T-helper 17 cell (primary cell): ENCODE measurements at places on chromosomes 6 and 20. TPM values are rescaled to one million over a fixed set of nuclear protein-coding genes. Genes with fewer than 3 reads are reported as not detected.

Gene ATAT1
- 5.6 TPM for total RNA-seq

Gene GLP1R
- total RNA-seq: not detected

GRCh38 chr6:155045561-155046404 is 50.7 kb downstream of the TIAM2 start:
- DNase-seq: no peak

DNA sequence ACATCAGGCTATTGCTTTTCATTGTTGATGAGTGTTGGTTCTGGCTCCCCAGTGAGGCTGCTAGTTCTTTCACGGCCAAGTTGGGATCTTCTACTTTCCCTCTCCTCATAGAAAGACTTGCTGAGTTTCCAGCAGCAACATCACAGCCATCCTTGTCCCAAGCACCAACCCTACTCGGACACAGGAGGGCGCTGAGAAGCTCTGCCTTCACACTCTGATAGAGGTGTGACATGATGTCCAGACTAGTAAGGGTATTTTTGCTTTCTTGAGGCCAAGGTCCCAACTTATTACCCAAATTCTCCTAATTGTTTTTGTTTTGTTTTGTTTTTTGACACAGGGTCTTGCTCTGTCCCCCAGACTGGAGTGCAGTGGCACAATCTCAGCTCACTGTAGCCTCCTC is 3.0 kb upstream of the GCM1 start:
- no peak for DNase-seq

- DNase-seq: no peak
These were observed 211.9 kb downstream of the GMPR start for GRCh38 chr6:16450285-16450684.

- no peak for DNase-seq
These were observed 20.6 kb upstream of the SIRPA start for GRCh38 chr20:1874450-1875182.

DNA sequence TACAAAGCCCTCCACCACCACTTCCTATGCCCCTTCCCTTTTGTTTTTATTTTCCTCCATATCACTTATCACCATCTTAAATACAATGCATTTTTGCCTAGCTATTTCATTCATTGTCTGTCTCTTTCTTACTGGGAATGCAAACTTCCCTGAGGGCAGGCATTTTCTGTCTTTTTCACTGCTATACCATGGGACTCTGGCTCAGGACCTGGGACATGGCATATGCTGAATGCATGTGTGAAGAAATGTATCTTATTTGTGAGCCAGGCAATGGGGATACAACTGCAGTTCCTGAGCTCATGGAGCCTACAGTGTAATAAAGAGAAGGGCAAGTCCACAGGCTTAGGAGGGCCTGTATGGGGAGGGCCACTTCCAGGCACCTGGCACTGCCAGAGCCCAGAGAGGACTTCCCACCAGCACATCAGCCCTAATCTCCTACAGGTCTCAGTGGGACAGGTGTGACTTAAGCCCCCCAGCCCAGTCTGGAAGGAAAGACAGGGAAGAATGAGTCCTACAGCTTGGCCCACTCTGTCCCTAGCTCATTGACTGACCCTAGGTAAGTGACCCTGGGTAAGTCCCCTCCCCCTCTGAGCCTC is 43.2 kb downstream of the TFEB start:
- no peak for DNase-seq

DNA sequence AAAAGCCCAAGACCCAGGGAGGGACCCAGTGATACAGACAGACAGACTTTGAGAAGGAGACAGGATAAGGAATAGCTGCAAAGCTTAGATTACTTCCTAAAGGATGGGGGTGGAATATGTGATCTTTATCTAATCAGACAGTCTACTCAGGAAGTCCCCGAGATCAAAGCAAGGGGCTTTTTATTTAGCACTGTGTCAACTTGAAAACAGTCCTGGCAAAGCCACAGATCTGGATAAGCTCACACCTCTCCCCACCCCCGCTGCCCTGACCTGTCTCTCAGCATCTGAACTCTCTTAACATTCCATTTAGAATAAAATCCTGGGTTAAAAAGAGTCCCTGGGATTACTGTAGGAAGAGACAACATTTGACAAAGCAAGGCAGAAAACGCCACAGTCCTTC is 101.5 kb downstream of the ISM1 start:
- no peak for DNase-seq

GRCh38 chr20:61678437-61678836 is 387.2 kb downstream of the TAF4 start:
- no peak for DNase-seq

DNA sequence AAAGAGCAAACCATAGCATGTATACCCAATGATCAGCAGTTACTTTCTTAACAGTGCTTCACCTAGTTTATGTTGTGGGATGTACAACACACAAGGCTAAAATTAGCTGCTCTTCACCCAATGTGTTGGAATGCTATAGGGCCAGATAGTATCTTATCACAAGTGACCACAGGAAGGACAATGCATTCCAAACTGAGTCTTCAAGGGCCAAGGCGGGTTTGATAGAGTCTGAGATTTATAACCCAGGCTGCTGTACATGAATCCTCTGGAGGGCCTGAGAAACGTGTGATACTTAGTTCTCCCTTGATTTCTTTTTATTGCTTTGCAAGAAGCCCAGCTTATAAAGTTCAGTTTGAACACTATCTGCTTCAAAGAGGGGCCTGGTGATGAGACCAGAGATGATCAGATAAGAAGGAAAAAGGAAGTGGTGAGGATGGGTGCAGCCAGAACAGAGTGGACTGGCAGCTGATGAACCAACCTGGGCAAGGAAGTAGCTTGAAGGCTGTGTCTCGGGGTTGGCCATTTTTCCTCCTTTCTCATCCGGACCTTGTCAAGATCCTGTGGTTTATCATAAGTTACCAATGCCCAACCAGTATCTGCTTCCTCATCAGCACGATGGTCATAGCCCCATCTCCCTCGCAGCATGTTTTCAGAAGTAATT is 62.2 kb upstream of the BMP2 start:
- no peak for DNase-seq

Gene RHAG
- total RNA-seq: not detected

- DNase-seq: no peak
These were observed 238.6 kb downstream of the LRFN2 start for GRCh38 chr6:40348591-40348990.

Gene MAS1L
- not detected for total RNA-seq

Gene MTFR2
- 2.9 TPM for total RNA-seq

Gene ROS1
- total RNA-seq: not detected

DNA sequence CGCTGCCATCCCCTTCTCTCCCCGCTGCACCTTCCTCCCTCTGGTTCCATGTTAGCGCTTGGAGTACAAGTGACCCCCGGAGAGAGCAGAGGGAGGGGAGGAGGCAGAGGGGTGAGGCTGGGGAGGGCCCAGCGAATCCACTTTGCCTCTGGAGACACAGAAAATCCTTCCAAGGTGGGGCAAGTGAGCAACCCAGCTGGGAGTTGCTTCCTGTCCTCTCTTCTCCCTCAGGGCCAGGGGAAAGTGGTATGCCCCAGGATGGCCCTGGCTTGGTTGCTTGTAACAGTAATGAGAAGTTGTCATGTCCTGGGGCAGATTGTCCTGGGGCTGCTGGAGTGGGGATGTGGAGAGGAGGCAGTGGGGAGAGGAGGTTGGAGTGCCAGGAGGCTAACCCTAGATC is 691 bp upstream of the ANGPT4 start:
- DNase-seq: no peak

DNA sequence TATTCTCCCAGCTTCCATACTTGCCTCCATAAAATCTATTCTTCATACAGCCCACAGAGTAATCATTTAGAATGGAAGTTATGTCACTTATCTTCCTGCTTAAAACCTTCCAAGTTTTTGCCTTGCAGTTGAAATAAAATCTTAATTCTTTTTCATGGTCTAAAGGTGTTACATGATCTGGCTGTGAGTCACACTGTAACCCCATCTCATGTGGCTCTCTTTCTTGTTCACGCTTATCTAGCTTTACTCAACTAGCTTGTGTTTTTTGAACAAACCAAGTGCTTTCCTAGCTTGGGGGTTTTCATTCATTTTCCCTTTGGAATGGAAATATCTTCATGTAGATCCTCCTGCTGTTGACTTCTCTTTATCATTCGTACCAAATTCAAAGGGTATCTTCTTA is 23.6 kb upstream of the THEMIS start:
- DNase-seq: no peak

GRCh38 chr20:35171753-35172433 is at the start of gene PROCR:
Gene PROCR (plus strand): TSS chr20:35172072. CDS start chr20:35172155, 83 bp downstream.
- no peak for DNase-seq

GRCh38 chr6:44475417-44475778 is 87.9 kb downstream of the CDC5L start:
- no peak for DNase-seq

- no peak for DNase-seq
These were observed 134.8 kb downstream of the DTNBP1 start for GRCh38 chr6:15527838-15528617.

DNA sequence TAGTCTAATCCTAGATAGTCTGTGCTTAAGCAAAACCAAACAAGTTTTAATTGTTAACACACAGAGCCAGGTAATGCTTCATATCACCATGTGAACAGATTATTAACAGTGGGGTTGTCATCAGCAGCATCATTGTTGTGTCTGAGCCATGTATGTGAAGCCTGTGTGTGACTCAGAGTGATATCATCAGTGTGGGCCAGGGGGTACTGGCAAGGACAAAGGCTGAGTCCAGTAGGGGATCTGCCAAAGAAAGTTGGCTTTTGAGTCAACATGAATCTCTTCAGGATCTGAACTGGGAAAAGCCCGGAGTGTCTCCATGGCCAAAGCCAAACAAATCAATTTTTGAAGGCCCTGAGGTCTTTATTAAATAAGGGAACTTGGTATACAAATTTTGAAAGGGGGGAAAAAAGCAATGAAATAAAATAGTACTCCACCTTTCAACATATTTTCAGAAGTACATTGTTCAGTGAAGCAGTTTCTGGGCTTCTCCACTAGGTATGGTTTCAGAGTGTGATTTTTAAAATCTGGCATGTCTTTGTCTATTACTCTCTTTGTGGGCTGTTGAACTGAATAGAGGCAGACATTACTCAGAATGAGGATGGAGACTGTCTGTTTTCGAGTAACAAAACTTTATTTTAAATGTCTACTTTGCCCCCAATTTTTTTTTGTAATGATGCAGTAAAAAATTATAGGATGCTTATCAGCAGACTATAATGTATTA is 444.2 kb upstream of the JAG1 start:
- DNase-seq: no peak

DNA sequence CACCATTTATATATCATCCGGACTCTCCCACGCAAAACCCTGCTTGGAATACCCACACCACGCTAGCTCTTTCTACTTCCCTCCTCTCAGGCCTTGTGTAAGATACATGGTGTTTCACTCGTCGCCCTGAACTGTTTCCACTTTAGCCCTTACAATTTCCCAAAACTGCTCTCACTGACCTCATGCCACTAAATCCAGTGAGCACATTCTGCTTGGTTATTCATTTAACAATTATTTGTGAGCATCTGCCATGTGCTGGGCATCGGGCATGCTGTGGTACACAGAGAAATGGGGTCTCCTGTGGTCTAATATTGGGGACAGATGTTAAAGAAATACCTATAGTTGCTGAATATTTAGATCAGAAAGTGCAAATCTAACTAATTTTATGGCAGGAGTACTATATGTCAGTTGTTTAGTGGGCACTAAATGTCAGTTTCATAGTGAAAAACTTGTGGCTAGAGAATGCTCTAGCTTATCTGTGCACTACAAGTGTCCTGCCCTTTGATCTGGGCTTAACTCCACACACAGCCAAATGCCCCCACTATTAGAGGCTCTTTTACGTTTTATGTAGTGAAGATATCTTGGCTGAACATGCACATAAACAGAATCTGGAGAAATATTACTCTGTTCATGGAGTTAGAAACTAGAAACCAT is 41.0 kb downstream of the PLEKHG1 start:
- no peak for DNase-seq

- no peak for DNase-seq
These were observed 18.4 kb upstream of the NNAT start for GRCh38 chr20:37502654-37503053.

DNA sequence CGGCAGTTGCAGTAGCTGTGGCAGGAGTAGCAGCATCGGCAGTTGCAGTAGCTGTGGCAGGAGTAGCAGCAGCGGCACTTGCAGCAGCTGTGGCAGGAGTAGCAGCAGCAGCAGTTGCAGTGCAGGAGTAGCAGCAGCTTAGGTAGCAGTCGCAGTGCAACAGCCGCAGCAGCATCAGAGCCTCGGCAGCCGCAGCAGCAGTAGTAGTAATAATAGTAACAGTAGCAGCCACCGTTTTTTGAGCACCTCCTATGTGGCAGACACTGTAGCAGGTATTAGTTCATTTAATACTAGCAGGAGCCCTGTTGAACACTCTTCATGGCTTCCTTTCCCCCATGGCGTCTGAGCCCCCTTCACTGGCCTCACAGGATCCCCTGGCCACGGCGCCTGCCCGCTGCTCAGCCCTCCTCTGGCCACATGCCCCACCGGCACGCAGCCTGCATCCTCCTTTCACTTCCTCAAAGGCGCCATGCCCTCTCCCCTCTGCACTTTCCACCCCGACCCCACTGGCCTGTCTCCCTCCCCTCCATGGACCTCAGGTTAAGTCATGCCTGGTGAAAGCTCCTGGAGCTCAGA is 19.1 kb upstream of the IRF4 start:
- no peak for DNase-seq

Gene TRIM15
- total RNA-seq: not detected

- DNase-seq: no peak
These were observed 403.9 kb upstream of the SULF2 start for GRCh38 chr20:48189181-48189580.

Gene CTSZ
- total RNA-seq: 27.4 TPM

DNA sequence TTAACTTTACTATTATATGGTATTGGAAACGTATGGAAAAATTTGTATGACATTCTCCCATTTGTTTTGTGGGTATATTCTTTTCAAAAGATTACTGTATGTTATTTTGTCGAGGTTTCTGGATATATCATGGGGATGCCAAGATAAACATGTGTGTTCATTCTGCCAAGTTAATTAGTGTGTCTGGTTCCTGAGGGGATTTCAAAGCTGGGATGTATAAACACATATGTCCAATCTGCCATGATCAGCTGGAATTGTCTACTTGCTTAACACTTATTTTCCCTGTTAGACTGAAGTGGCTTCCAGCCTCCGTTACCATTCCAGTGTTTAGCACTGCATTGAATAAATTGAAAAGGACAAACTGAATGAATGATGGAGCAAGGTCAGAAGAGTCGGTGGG is 86.2 kb downstream of the DNAH8 start:
- no peak for DNase-seq

- no peak for DNase-seq
These were observed 3.2 kb downstream of the GPR63 start for GRCh38 chr6:96834070-96834469.

Gene PREX1
- total RNA-seq: 200 TPM

DNA sequence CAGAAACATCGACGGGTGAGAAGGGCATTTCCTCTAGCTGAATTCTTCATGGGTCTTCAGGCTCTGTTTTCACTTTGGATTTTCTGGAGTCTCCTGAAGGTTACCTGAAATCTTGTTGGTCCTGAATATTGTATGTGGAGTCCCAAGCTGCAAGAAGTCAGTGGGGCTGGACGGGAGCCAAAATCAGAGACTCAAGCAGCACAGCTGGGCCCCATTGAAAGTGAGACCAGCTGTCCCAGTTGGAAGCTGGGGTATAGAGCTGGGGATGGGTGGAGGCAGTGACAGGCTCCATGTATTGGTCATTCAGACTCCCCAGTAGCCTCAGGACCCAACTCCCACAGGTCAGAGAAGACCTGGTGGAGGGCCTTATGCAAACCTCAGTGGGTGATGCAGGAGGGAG is 111.3 kb upstream of the MLN start:
- no peak for DNase-seq

- DNase-seq: no peak
These were observed 4.8 kb downstream of the MICAL1 start for GRCh38 chr6:109450801-109451200.

- no peak for DNase-seq
These were observed 161.6 kb upstream of the EXOC2 start for GRCh38 chr6:854406-855118.

- no peak for DNase-seq
These were observed 119.7 kb downstream of the PSMB1 start for GRCh38 chr6:170433163-170434116.
